ENCODE measurements at places on chromosomes 2 and 18. TPM values are rescaled to one million over a fixed set of nuclear protein-coding genes. Genes with fewer than 3 reads are reported as not detected.

Gene SLC20A1
- total RNA-seq = 45.6 TPM

Gene GALNT1
- 63.3 TPM for total RNA-seq

Gene TWIST2
- total RNA-seq = 72.7 TPM

DNA sequence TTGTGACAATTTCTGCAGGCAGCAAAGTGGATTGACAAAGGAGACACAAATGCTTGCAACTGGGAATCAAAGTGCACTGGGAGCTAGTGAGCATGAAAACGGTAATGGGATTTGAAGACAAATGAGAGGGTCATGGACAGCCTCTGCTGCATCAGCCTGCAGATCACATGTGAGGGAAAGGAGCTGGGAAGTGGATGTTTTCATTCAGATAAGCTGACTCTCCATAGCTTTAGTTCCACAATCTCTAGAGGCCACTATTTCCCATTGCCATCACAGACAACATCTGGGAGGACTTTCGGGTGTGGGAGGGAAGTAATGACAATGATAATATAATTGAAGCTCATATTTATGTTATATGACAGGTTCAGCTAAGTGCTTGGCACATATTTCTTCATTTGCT, 28.4 kb downstream of the ADCYAP1 start:
- no peaks in the 10 kb centered on the region for H3K36me3 ChIP-seq
- no peak overlapping the region for H3K27ac ChIP-seq
- H3K4me3 ChIP-seq = no peak overlapping the region
- H3K4me1 ChIP-seq = no peaks in the 10 kb centered on the region
- DNase-seq = no peak
- H3K27me3 ChIP-seq = no peaks in the 10 kb centered on the region

DNA sequence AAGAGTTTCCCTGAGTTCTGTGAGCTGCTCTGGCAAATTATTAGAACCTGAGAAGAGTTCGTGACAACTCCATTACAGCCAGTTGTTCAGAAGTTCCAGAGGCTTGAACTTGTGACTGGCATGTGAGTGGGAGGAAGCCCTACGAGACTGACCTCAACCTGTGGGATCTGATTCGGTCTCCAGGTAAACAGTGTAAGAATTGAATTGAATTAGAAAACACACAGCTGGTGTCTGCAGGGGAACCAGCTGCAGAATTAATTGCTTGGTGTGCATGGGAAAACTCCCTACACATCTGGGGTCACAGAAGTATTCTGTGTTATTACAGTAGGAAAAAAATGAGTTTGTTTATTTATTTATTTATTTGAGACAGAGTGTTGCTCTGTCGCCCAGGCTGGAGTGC, 14.0 kb upstream of the ITSN2 start:
- no peaks in the 10 kb centered on the region for H3K36me3 ChIP-seq
- H3K4me3 ChIP-seq = no peak overlapping the region
- DNase-seq = no peak
- no peaks in the 10 kb centered on the region for H3K27me3 ChIP-seq
- no peaks in the 10 kb centered on the region for H3K4me1 ChIP-seq

- no peak for DNase-seq
- H3K4me3 ChIP-seq = no peak overlapping the region
- H3K4me1 ChIP-seq = no peaks in the 10 kb centered on the region
These were observed 57.8 kb downstream of the VIL1 start for GRCh38 chr2:218476676-218477075.

DNA sequence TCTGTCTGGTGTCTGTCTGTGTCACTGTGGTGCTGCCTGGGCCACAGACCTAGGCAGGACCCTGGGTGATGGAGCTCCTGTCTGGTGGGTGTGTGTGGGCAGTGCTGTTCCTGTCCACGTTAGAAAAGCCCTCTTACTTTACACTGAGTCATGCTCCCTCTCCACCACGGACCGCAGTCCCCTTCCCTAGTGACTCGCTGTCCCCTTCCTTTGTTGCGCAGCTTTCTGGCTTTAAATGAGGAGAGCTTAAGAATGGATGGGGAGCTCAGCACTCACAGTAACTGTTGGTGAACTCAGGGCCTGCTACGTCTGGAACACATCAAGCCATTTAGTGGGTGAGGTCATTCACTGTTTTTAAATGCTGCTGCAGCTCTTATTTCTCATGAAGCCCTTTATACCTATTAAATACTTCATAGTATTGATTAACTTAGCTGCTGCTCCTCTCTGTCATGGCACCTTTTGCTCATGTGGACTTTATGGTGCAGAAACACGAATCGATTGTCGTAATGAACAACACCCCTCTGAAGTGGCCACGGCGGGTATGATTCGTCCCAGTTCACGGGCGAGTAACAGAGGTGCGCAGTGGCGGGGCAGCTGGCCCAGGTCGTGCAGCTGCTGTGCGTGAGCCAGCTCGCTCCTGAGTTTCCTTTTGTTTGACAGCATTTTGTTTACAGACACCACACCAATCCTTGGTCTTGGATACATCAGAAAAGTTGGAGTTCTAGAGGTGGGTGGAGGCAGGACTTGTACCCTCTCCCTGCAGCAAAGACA, 100.4 kb downstream of the LDLRAD4 start:
- H3K36me3 ChIP-seq = no peaks in the 10 kb centered on the region
- H3K4me3 ChIP-seq = no peak overlapping the region
- peak overlapping the region; percentile 11 for H3K27ac ChIP-seq
- peaks cover 2% of the 10 kb centered on the region for H3K4me1 ChIP-seq
- no peaks in the 10 kb centered on the region for H3K27me3 ChIP-seq

DNA sequence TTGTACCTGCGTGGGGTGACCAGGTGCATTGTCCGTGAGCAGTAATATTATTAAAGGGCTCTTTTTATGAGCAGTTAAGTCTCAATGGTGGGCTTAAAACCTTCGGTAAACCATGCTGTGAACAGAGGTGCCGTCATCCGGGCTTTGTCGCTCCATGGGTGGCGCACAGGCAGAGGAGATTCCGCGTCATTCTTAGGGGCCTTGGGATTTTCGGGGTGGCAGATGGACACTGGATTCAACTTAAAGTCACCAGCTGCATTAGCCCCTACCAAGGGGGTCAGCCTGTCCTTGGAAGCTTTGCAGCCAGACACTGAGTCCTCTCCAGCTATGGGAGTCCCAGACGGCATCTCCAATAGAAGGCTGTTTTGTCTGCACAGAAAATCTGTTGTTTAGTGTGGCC, 107.7 kb downstream of the NFATC1 start:
- peak; percentile 25 for DNase-seq
- H3K4me3 ChIP-seq = no peak overlapping the region
- H3K27me3 ChIP-seq = no peaks in the 10 kb centered on the region
- peaks cover 29% of the 10 kb centered on the region for H3K4me1 ChIP-seq
- no peaks in the 10 kb centered on the region for H3K36me3 ChIP-seq

- no peaks in the 10 kb centered on the region for H3K4me1 ChIP-seq
- no peaks in the 10 kb centered on the region for H3K36me3 ChIP-seq
- H3K27ac ChIP-seq = no peak overlapping the region
- no peaks in the 10 kb centered on the region for H3K27me3 ChIP-seq
- H3K4me3 ChIP-seq = no peak overlapping the region
These were observed 70.6 kb downstream of the TSN start for GRCh38 chr2:121826036-121826435.

DNA sequence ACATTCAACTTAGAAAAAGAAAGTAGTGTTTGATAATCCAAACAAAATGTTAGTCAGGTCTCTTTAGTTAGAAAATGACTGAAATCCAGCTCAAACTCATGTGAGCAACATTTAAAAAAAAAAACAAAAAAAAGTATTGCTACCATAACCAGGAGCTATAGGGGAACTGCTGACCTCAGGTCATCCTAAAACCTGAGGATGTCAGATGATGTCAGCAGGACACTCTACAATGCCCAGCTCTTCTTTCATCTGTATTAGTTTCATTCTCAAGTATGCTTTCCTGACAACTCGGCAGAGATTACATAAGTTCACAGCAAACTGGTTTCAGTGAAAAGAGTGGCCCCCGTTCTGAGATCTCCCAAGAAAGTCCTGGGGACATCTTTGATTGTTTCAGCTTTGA, 4.2 kb upstream of the ESCO1 start:
- H3K27me3 ChIP-seq = no peaks in the 10 kb centered on the region
- H3K4me3 ChIP-seq = no peak overlapping the region
- H3K4me1 ChIP-seq = peaks cover 4% of the 10 kb centered on the region
- H3K27ac ChIP-seq = no peak overlapping the region
- H3K36me3 ChIP-seq = no peaks in the 10 kb centered on the region

- H3K27ac ChIP-seq = no peak overlapping the region
- no peak for DNase-seq
- no peaks in the 10 kb centered on the region for H3K36me3 ChIP-seq
- H3K4me1 ChIP-seq = no peaks in the 10 kb centered on the region
- no peaks in the 10 kb centered on the region for H3K27me3 ChIP-seq
These were observed 37.5 kb downstream of the NR4A2 start for GRCh38 chr2:156294945-156295580.

- H3K27me3 ChIP-seq = no peaks in the 10 kb centered on the region
- DNase-seq = no peak
- H3K36me3 ChIP-seq = no peaks in the 10 kb centered on the region
- H3K27ac ChIP-seq = no peak overlapping the region
- no peaks in the 10 kb centered on the region for H3K4me1 ChIP-seq
These were observed 47.8 kb downstream of the TMEM163 start for GRCh38 chr2:134670955-134671354.

GRCh38 chr18:26548415-26549262, at the start of gene KCTD1:
Gene KCTD1 (minus strand): TSS chr18:26548553. CDS start chr18:26548536, 17 bp downstream.
- H3K36me3 ChIP-seq = no peaks in the 10 kb centered on the region
- H3K27me3 ChIP-seq = peaks cover 17% of the 10 kb centered on the region
- peaks cover 75% of the 10 kb centered on the region for H3K4me1 ChIP-seq
- DNase-seq = peak; percentile 84
- peak within 1 kb of the TSS; percentile 74 for H3K4me3 ChIP-seq
- H3K27ac ChIP-seq = peak within 1 kb of the TSS; percentile 85

DNA sequence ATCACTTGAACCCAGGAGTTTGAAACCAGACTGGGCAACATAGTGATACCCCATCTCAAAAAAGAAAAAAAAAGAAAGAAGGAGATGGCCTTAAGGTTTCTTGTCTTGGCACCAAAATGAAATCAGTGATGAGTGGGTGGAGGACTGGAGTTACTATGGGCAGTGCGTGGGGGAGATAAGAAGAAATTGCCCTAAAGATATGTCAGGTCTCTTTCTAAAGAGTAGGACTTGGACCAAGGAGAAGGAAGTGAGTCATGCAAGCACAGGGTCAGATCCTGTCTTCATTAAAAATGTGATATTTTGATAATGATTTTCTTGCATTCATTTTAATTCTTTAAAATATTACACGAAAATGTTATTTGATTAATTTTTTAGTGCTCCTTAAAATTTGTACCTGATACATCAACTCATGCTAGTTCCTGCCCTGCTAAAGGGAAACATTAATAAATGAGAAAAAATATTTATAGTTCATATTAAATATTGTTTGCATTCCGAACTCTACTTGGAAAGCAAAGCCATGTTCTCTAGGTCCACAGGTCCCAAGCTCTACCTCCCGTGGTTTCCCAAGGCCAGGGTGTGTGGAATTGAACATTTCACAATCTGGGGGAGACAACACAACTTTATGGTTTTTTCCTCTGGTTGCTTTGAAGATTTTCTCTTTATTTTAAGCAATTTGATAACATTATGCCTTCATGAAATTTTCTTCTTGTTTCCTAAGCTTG, 62.6 kb upstream of the CTLA4 start:
- no peak for DNase-seq
- no peak overlapping the region for H3K4me3 ChIP-seq
- H3K27ac ChIP-seq = no peak overlapping the region
- H3K27me3 ChIP-seq = no peaks in the 10 kb centered on the region
- H3K36me3 ChIP-seq = no peaks in the 10 kb centered on the region

DNA sequence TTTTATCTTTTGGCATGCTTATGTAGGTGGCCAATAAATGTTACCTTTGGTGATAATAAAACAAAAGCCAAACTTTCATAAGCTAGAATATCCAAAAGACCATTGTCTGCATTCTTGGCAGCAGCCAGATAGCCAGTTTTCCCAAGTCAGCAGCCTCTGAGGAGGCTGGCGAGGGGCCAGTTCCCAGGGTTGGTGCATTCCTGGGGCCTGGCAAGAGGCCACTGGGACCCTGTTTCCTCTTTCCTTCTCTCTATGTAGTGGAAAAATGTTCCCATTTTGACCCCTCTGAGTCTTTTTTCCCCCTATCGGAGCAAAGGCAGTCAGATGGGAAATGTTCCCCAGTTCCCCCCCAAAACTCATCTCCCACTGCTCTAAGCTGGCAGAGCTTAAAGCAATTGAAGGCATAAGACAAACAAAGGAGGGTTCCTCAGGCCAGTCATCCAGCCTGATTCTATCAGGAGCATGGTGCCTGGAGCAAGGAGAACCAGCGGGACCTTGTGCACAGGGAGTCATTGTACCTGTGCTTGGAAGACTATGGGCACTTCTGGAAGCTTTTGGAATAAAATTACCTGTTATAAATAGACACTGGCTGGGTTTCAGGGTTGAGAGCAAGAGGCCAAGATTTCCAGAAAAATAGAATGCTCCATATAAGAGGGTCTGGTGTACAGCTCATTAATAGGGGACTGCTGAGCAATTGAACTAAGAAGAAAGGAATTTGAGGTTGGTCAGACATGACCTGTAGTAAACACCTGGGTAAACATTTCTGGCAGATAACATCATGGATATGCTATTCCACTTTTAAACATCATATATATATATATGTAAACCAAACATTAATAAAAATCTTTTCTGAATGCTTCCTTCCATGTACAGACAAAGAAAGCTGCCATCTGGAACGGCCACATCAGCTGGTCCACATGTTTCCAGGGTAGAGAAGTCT, 63.4 kb downstream of the NCKAP5 start:
- no peaks in the 10 kb centered on the region for H3K36me3 ChIP-seq
- no peaks in the 10 kb centered on the region for H3K27me3 ChIP-seq
- H3K4me1 ChIP-seq = peaks cover 9% of the 10 kb centered on the region

DNA sequence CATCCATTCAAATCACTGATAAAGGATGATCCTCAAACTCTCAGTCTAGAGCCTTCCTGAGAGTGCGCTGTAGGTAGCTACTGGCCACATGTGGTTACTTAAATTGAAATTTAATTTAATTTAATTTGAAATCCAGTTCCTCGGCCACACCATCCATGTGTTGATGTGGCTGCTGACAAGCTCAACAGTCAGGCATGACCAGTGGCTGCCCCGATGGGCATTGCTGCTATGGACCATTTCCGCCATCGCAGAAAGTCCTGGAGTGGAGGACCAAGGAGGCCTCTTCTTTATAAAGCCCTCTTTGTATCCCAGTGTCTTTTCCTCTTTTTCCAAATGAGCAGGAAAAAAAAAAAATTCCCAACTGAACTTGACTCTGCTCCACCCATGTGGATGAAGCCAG, 100.6 kb downstream of the HDAC4 start:
- no peak overlapping the region for H3K4me3 ChIP-seq
- no peak overlapping the region for H3K27ac ChIP-seq
- peaks cover 34% of the 10 kb centered on the region for H3K4me1 ChIP-seq
- H3K36me3 ChIP-seq = no peaks in the 10 kb centered on the region

DNA sequence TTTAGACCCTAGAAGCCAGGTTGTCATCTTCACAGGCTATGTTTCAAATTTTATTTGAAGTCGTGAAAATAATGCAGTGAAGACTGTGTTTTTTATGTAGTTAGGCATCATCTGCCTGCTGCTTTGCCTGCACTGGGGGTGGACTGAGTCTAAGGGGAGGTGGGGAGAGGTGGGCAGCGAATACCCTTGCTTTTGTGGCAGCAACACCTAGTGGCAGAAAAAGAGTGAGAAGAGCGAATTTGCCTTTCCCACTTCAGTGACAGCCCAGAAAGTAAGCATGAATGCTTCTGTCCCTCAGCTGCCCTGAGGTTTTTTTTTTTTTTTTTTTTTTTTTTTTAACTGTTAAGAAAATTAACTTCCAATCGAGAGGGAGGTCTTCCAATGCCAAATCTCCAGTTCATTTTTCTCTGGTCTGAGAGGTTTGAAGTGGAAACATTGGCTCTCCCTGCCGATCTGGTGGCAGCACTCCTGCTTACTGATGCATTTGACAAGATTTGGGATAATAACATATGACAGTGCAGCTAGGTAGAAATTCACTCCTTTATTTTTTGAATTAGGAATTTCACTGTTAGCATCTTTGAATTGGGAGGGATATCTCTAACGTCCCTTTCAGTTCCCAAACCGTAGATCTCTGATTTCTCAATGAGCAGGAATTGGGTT, 60.3 kb upstream of the LYPD6B start:
- DNase-seq = no peak
- no peak overlapping the region for H3K27ac ChIP-seq
- no peaks in the 10 kb centered on the region for H3K27me3 ChIP-seq
- H3K4me3 ChIP-seq = no peak overlapping the region

Data from suprapubic skin (tissue), 4 donors.